ENCODE measurements at places on chromosomes 12 and 14. TPM values are rescaled to one million over a fixed set of nuclear protein-coding genes. Genes with fewer than 3 reads are reported as not detected.

Gene BATF
- 8.1 TPM for total RNA-seq

Gene TAS2R30
- 4.1 TPM for total RNA-seq

- DNase-seq, result no peak
Measured at GRCh38 chr14:31000629-31001338, 24.7 kb upstream of the AP4S1 start.

GRCh38 chr12:44441155-44441554 is 435.0 kb downstream of the NELL2 start:
- no peak for DNase-seq

DNA sequence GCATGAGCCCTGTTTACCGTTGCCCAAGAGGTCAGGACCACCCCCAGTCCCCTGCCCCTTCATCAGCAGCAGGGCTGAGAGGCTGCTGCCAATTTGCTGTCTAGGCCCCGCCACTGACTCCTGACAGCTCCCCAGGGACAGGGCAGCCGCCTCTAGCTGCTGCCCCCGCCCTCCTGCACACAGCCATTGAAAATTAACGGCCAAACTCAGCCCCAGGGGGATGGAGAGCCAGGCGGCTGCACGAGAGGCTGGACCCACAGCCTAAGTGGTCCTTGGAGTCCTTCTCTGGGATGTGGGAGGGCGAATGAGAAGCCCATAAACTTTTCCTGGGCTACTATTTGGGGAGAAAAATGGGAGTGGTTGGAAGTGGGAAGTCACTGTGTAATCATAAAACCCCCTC is 4.6 kb downstream of the FOXN4 start:
- DNase-seq, result no peak

DNA sequence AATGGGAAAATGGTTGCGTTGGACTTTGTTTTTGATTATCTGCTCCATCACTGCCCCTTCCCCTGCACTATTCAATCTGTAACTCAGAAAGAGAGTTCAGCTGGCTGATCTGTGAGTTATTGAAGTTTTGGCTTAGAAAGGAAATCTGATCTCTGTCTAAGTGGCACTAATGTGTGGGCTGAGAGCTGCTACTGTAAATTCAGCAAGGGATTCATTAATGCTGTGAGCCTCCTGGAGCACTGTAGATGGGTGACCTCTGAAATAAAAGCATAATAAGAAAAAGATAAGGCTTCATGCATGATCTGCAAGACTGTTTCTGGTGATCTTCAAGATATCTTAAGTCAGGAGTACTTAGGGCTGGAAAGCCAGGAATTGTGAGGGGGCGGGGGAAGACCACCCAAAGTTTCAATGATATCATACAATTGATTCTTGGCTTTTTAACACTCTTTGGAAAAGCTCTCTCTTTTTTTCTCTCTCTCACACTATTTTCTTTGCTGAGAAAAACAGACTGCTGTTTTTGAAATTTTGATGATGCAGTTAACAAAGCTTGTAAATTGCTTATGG is 101.1 kb downstream of the C12orf75 start:
- no peak for DNase-seq

DNA sequence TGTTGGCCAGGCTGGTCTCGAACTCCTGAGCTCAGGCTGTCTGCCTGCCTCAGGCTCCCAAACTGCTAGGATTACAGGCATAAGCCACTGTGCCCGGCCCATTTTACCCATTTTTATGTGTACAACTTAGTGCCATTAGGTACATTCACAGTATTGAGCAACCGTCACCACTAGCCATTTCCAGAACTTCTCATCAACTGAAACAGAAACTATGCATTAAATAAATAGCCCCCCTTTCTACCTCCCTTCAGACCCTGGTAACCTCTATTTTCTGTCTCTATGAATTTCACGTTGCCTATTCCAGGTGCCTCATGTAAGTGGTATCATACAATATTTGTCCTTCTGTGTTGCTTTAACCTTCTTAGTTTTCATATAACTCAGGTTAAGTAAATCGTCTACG is 15.9 kb downstream of the ZCRB1 start:
- no peak for DNase-seq
